Stimulated activated CD4-positive, alpha-beta T cell treated with anti-CD3 and anti-CD28 coated beads, Interleukin-1b, Interleukin-23, amount 100 ng/mL, for 4 hours (primary cell): ENCODE measurements at places on chromosomes 3 and 15.

- no peak for DNase-seq
Observed at GRCh38 chr3:124854009-124854408, 33.2 kb downstream of the ITGB5 start.

- no peak for DNase-seq
Observed at GRCh38 chr3:152891678-152892077, 56.7 kb downstream of the P2RY1 start.

GRCh38 chr3:30181581-30181980 lies 424.8 kb upstream of the TGFBR2 start:
- no peak for DNase-seq

DNA sequence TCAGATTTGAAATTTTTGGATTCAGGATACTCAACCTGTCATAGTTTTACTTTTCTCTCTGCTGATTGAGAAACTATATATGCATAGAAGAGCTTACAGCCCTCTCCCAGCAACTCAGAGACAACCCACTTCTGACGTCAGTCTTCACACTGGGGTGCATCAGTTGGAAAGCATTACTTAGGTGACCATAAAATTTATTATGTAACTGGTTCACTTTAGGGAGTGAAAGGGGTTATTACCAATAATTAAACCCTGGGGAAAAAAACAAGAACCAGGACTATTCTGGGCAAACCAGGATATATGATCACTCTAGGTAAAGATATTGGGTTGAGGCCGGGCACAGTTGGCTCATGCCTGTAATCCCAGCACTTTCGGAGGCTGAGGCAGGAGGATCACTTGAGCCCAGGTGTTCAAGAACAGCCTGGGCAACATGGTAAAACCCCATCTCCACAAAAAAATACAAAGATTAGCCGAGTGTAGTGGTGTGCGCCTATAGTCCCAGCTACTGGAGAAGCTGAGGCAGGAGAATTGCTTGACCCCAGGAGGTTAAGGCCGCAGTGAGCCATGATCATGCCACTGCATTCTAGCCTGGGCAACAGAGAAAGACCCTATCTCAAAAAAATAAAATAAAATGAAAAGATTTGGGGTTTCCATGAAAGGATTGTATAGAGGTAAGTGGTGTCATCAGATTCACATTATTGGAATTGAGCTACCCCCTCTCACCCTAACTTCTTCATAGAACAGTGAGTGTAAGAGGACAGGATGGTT lies 27.1 kb downstream of the HES1 start:
- no peak for DNase-seq

DNA sequence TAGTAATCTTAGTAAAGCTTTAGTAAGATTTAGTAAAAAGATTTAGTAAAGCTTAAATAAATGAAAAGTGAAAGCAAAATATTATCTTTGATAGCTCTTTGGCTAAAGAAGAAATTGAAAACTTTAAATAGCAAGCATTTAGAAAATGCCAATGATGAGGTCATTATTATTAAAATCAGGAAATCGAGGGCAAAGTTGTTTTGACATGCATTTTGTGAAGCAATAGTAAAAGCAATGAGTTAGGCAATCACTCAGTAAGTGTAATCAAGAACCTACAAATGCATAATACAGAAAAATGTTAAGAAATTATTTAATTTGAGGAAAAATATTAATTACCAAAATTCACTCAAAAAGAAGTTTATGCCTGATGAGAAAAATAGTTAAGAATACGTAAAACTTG lies 280.3 kb upstream of the MME start:
- no peak for DNase-seq

- DNase-seq: no peak
Observed at GRCh38 chr3:136251511-136251910, 1.4 kb downstream of the PCCB start.

GRCh38 chr3:114858329-114858728 lies 288.8 kb downstream of the ZBTB20 start:
- DNase-seq: no peak

DNA sequence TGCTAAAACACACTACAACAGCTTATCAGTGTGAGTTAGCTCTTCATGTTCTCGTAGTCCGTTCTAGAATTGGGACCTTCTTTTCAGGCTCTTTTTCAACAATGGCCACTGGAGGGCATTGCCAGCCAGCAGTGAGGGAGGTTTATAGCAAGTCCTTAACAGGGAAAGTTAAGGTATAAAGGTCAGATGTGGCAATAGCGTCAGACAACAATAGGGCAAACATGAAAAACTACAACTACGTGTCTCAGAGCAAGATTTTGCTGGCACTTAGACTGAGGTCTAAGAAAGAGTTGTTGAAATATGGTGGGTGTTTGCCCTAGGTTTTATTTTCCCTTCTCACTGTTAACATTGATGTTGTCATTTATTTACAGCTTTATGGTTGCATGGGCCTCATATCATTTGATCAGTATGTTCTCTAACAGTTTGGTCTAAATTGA lies 161.4 kb downstream of the GMNC start:
- DNase-seq: no peak

DNA sequence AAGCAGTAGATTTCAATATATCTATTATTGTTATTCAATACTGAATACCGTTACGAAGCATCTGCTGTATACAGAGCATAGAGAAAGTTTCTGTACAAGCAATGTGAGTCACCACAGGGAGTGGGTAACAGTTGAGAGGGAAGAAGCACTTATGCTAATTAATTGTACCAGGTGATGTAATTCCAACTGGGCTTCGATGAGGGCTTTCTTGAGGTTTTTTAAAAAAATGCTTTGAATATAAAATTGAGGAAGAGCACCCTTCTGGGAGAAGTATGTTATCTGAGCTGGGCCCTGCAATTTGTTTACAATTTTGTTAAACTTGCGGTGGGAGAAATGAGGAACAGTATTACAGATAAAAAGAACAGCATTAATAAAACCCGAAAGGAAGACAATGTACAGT lies 197.9 kb downstream of the TPRG1 start:
- no peak for DNase-seq

- DNase-seq: no peak
Observed at GRCh38 chr3:69659180-69659910, 79.9 kb upstream of the MITF start.

DNA sequence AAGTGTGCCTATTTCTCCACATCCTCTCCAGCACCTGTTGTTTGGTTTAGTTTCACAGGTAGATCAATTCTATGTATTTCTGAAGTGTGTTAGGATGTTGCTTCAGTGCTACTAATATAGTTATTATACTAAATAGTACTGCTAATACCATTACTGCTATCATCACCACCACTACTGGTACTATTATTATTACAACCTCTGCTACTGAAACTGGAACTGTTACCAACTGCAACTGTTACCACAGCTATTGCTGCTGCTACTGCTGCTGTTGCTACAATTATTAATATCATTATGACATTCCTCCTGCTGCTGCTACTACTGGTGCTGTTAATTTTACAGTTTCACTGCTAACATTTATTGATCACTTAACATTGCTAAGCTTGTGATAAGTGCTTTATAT lies 8.3 kb upstream of the LMOD3 start:
- DNase-seq: no peak

GRCh38 chr3:6679510-6679909 lies 181.4 kb upstream of the GRM7 start:
- no peak for DNase-seq

DNA sequence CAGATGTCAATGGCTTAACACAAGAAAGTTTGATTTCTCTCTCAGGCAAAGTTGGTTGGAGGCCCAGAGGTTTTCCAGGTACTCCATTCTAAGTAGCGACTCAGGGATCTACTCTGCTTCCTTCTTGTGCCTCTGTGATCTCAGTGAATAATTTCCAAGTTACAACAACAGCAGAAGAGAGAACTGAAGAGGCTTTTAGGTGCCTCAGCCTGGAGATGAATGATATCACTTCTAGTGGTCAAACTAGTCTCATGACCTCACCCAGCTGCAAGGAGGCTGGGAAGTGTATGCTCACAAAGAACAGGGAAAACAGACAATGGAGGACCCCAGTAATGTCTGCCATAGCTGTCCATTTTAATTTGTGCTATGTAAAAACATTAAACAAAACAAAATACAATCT lies 4.6 kb upstream of the PRICKLE2 start:
- no peak for DNase-seq

- no peak for DNase-seq
Observed at GRCh38 chr3:115113367-115113766, 33.7 kb downstream of the ZBTB20 start.

DNA sequence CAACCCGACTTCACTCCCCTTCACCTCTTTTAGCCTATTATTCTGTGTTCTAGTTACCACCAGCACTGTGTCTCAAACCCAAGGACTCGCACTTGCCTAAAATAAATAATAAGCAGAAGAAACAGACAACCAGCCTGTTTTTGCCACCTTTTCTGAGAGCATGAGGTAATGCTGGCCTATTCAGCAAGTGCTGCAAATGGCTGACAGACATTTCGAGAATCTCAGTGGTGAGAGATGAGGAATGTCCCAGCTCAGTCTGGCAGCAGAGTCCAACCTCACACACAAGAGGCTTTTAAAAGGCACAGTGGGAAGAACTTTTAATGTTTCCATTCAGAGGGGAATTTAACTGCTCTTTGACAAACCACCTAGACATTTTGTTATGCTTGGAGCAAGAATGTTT lies 143.3 kb upstream of the GMNC start:
- no peak for DNase-seq

- no peak for DNase-seq
Observed at GRCh38 chr3:60992395-60992794, 258.9 kb downstream of the FHIT start.

DNA sequence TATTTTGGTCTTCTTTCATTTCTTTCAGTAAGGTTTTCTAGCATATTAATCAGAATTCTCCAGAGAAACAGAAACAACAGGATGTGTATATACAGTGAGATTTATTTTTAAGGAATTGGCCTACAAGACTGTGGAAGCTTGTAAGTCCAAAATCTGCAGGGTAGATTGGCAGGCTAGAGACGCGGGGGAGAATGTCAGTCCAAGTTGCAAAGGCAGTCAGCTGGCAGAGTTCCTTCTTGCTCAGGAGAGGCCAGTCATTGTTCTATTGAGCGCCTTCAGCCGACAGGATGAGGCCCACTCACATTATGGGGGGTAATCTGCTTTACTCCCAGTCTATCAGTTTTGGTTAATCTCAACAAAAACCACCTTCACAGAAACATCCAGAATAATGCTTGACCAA lies 133.4 kb upstream of the UBE3A start:
- DNase-seq: no peak

DNA sequence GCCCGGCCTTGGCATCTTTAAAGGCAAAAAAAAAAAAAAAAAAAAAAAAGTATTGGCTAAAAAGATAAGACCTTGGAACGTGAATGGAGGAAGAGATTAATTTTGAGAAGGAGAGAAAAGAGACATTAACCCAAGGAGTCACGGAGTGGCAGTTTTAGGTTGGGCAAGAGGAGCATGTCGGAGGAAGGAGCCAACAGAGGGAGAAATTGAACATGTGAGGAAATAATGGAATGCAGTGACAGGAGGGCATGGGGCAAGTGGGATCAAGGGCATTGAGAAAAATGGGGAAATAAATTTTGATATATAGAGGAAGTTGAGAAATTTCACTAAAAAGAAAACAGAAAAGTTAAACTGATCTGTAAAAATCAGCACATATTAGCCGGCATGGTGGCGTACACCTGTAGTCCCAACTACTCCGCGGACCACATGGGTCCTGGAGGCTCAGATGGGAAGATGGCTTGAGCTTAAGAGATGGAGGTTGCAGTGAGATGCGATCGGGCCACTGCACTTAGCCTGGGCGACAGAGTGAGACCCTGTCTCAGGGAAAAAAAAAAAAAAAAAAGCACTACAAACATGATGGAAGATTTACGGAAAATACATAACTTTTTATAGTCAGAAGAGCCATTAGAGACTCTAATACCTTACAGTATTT lies 1.2 kb downstream of the HAUS2 start:
- DNase-seq: no peak

DNA sequence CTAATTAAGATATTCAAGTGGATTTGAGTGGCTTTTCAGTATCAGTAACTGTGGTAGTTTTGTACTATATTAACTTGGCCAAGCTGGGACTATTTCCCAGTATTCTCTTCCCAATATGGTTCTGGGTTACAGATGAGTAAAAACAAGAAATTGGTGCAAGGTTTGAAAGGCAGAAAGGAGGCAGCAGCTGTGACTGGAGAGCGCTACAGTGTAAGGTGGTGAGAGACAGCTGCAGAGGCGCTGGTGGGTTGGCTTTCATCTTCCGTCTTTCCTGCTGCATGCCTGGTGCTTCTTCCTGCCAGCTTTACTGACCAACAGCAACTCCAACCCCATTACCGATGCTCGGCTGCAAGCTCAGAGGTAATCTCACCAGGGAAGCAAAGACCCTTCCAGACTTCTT lies 9.8 kb downstream of the DPH3 start:
- DNase-seq: no peak

GRCh38 chr3:30492322-30493192 lies 113.8 kb upstream of the TGFBR2 start:
- DNase-seq: no peak

GRCh38 chr3:191531434-191531972 lies 70.5 kb downstream of the PYDC2 start:
- no peak for DNase-seq

- DNase-seq: no peak
Observed at GRCh38 chr3:101999177-101999779, 150.0 kb downstream of the NFKBIZ start.

- DNase-seq: no peak
Observed at GRCh38 chr3:5194341-5194740, 6.8 kb downstream of the EDEM1 start.

DNA sequence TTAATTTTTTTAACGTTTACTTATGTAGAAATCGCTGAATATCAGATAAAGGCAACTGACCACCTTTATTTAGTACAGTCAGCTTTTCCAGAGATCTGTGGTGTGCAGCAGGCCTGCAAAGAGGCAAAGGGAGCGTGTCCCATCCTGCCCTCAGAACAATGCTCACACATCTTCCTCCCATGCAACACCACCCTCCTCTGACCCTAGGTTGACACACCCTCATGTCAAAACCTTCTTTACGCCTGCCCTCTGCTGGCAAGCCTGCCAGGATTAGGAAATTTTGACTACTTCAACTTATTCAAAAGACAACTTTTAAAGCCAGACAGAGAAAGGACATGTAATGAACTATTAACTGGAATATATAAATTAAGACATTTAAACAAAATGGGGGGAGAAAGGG lies 513.7 kb downstream of the FOXP1 start:
- DNase-seq: peak; percentile 56

DNA sequence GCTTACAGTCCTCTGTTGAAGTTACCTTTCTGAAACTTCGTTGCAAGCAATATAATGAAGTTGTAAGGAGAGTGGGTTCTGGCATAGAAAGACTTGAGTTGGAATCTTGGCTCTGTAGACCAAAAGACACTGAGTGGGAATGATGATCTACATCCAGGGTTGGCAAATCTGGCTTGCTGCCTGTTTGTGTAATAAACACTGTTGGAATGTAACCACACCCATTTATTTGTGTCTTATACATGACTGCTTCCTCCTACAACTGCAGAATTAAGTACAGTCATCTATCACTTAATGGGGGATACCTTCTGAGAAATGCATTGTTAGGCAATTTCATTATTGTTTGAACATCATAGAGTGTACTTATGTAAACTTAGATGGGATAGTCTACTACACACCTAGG lies 178.4 kb upstream of the SUCLG2 start:
- DNase-seq: no peak
